ENCODE measurements at places on chromosomes 2 and 18.

- no peak for DNase-seq
Measured at GRCh38 chr2:160657196-160657595, 163.6 kb upstream of the RBMS1 start.

GRCh38 chr18:21327101-21327500 lies 85.1 kb downstream of the GREB1L start:
- DNase-seq: no peak

GRCh38 chr2:223688094-223688835 lies 86.1 kb upstream of the SCG2 start:
- no peak for DNase-seq

- no peak for DNase-seq
Measured at GRCh38 chr2:98577313-98577712, 31.0 kb downstream of the COA5 start.

- DNase-seq: peak; percentile 48
Measured at GRCh38 chr2:107591561-107592279, 235.0 kb upstream of the RGPD4 start.

DNA sequence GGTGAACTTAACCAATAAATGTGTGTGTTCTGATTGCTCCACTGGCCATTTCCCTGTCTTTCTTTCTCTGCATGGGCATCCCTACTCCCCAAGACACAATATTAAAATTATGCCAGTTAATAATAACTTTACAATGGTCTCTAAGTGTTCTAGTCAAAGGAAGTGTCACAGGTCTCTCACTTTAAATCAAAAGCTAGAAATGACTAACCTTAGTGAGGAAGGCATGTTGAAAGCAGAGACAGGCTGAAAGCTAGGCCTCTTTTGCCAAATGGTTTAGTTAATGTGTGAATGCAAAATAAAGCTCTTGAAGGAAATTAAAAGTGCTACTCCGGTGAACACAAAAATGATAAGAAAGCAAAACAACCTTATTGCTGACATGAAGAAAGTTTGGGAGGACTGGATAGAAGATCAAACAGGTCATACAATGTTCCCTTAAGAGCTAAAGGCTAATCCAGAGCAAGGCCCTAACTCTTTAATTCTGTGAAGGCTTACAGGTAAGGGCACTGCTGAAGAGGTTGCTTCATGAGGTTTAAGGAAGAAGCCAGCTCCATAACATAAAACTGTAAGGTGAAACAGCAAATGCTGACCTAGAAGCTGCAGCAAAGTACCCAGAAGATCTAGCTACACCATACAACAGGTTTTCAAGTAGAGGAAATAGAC lies 44.0 kb upstream of the ARHGAP15 start:
- no peak for DNase-seq

- DNase-seq: no peak
Measured at GRCh38 chr2:30177956-30178355, 31.1 kb downstream of the YPEL5 start.

GRCh38 chr2:171551836-171552235 lies 29.6 kb downstream of the CYBRD1 start:
- DNase-seq: peak; percentile 57

DNA sequence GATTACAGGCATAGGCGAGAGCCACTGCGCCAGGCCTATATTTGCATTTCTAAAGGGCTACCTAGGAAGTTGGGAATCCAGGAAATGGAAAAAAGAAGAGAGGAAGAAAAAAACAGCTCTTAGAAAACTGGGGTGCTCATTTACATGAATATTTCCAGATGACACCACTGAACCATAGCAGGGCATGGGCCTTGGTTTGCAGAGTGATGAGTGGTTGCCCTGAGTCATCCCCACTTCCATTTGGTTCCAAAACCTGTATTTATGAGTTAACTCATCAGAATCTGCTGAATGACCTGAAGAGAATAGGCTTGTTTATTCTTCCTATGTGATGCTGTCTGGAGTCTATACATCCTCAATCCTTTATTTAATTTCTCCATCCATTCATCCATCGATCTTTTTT lies 36.2 kb downstream of the EHD3 start:
- peak; percentile 76 for DNase-seq

DNA sequence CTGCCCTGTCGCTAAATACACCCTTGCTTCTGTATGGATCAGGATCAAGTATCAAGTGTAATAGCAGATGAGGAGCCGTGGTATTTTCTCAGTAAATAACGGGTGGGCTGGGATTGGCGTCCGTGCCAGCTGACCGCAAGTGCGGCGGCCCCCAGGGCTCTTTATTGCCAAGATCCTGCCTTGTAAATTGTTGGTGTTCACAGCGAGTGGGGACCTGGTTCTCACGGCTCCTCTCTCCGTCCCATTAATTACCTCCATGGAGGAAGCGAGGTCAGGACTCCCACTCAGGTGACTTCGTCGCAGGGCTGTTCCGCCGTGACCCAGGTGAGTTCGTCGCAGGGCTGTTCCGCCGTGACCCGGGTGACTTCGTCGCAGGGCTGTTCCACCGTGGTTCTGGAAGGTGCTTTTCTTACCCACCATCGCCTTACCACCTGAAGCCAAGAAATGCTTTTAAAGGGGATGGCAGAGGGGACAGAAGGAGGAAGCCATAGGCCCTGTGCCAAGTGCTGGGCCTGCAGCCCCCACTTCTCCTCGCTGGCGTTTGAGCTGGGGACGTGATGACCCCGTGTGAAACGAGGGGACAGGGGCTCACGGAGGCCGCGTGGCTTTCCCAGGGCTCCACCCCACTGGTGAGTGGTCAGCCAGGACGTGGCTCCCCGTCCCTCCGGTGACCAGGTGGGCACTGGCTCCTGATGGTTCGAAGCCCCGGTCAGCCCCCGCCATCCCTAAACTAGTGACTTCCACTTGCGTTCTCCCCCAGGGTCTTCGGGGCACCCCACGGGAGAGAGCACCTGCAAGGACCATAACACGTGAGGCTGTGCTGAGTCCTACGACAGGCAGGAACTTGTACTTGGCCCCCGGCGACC lies 118.4 kb downstream of the TWIST2 start:
- DNase-seq: no peak

DNA sequence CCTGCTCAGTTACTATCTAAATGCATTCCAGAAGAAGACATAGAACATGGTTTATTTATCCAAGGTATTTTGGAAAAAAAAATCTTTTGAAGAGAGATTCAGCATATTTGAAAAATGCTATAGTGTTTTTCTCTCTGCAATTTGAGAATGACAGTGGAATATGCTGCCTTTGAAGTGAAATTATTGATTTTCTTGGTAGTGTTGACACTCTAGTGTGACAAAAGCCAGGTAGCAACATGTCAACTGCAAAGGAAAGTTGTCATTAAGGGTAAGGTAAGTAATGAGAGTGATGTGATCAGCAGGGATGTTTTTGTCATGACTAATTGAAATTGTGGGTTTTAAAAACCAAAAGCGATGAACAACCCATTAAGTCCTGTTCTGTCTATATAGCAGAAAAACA lies 1387.1 kb upstream of the TMEFF2 start:
- DNase-seq: no peak

- DNase-seq: no peak
Measured at GRCh38 chr2:47048801-47049480, 106.2 kb downstream of the STPG4 start.

GRCh38 chr2:219650426-219651248 lies 23.2 kb downstream of the SLC4A3 start:
- DNase-seq: no peak

GRCh38 chr2:174771631-174772471 lies 7.6 kb upstream of the CHRNA1 start:
- peak; percentile 82 for DNase-seq

GRCh38 chr2:237383991-237384671 lies 29.8 kb downstream of the COL6A3 start:
- peak; percentile 98 for DNase-seq

- peak; percentile 26 for DNase-seq
Measured at GRCh38 chr2:101704816-101705578, 7.5 kb downstream of the MAP4K4 start.

GRCh38 chr2:23645230-23645808 lies 260.3 kb downstream of the KLHL29 start:
- DNase-seq: no peak

GRCh38 chr2:72115110-72116080 lies 32.3 kb downstream of the CYP26B1 start:
- peak; percentile 73 for DNase-seq

- DNase-seq: no peak
Measured at GRCh38 chr2:25341011-25341727, 556 bp downstream of the DNMT3A start.

DNA sequence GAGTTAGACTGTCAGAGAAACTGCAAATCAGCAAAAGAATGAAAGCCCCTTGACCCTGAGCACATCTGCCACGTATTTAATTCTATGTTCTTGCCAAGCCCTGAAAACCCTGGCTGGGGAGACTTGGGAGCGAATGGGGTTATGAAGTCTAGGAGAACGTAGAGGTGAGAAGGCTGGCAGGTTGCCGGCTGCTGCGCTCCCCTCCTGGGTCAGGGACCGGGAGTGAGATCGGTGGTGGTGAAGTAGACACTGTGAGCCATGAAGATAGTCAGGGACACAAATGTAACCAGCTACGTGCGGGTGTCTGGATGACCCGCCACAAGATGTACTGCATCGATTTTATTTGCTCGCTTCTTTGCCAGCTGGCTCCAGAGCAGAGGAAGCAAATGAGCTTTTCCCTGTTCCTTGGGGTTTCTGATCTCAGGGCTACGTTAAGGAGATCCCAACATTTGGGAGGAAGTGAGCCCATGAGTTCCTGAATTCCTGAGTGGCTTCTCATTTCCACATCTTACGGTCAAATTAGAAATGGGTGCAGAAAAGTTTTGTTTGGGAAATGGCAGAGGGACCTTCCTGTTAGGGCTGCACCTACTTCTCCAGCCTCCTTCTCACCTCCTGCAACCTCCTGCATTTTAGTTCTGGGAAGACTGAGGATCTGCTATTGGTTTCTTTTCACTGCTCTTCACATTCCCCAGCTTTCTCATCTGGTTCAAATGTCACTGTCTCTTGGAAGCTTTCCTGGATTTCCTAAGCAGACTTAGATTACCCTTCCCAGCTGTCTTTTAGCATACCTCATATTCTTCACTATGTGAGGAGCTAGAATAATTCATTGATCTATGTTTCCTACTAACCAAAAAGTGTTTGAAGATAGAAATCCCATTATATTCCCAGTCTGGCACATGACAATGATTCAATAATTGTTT lies 360.6 kb downstream of the ZNF521 start:
- peak; percentile 38 for DNase-seq

GRCh38 chr2:196987649-196988364 lies 61.3 kb upstream of the PGAP1 start:
- DNase-seq: peak; percentile 98

DNA sequence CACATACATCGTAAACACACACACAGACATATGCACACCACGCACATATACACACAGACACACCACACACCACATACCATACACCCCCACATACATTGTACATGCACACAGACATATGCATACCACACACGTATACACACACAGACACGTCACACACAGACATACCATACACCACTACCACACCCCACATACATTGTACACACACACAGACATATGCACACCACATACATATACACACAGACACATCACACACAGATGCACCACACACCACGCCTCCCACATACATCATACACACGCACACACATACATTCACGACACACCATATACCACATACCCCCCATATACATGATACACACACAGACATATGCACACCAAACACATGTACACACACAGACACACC lies 58.4 kb downstream of the KIF5C start:
- DNase-seq: no peak

- peak; percentile 81 for DNase-seq
Measured at GRCh38 chr2:37414470-37414949, 70.1 kb downstream of the QPCT start.

DNA sequence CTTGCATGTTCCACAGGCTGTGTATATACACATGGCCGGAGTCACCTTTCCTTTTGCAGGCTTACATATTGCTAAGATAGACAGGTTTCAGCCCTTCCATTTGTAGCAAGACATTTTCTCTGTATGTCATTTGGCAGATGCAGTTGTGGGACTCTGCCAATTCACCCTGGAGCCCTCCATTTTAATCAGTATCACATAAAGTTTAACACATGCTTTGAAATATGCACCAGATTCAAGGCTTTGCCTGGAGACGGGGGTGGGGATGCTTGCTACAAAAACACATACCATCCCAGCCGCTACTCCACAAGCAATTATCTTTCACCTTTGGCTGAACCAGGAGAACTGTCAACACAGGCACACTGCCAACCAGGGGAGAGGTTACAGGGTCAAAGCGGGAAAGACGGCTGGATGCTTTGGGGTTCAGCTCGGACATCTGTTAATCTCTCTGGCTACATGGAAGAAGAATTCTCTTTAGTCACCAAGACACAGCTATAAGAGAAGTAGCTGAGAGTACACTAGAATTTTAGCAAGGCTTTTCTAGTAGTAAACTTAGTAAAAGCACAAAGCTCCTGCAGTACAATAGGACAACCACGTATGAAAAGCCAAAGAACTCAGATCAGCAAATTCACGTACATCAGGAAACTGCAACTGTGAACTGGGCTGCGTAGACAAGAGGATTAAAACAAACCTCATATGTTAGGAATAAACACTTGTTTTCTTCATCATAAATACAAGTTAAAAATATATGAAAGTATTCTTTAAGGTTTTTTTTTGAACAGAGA lies 130.9 kb downstream of the EXOC6B start:
- peak; percentile 67 for DNase-seq

DNA sequence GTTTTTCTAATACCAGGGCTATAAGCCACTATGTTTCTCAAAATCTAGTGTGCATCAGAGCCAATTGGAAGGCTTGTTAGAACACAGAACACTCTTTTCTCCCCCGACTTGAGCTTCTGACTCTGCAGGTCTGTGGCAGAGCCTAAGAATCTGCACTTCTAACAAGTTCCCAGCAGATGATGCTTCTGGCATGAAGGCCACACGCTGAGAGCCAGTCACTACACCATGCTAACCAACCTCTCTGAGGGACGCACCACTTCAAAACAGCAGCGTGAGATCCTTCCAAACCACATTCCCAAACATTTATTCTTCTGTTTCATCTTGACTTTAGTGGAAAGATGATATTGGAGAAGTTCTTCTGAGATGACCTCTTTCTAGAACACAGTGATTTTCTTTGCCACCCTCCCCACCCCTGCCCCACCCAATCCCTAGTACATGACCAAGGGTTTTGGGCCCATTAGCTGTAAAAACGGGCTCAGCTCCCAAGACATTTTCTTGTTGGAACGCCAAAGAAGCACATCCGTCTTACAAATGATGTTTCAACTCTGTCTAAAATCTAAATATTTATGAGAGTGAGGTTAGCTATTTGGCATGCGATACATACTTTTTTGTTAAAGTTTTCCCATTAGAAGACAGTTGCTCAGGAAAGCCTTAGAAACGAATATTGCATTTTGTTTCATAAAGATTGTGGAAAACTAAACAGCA lies 391.9 kb downstream of the TMEM182 start:
- no peak for DNase-seq

- DNase-seq: no peak
Measured at GRCh38 chr2:67895227-67895941, 167.4 kb downstream of the C1D start.

GRCh38 chr18:25798046-25798445 lies 292.4 kb downstream of the SS18 start:
- peak; percentile 3 for DNase-seq
